ENCODE measurements at places on chromosomes 11 and 22.
A peak's percentile ranks its signal among the peaks of the same experiment; 100 is the strongest.

- DNase-seq, result no peak
These were observed 123.1 kb downstream of the BRD1 start for GRCh38 chr22:49704345-49705215.

DNA sequence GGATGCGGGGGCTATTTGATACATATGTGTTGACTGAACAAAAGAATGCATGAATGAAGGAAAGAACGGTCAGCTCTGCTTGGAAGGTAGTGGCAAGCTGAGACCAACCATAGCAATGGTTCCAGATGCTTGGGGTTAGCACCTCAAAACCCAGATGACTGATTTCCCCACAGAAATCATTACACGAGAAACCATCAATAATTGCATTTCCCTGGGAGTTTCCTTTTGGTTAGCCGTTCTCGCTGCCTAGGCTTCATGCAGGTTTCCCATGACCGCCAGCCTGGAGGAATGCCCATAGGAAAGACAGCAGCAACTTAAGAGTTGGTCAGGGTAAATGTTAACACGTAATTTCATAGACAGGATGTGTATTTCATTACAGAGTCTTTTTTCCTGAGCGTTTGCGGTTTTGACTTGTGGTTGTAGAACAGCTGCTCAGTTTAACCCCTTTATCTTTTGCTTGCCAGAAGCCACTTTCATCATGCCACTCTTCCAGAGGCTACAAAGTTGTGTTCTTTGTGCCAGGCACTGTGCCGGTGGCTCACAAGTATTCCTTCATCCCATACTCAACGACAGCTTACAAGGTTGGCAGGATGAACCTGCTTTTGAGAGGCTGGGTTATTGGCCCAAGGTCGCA, 2.8 kb downstream of the IL17RA start:
- DNase-seq, result no peak

DNA sequence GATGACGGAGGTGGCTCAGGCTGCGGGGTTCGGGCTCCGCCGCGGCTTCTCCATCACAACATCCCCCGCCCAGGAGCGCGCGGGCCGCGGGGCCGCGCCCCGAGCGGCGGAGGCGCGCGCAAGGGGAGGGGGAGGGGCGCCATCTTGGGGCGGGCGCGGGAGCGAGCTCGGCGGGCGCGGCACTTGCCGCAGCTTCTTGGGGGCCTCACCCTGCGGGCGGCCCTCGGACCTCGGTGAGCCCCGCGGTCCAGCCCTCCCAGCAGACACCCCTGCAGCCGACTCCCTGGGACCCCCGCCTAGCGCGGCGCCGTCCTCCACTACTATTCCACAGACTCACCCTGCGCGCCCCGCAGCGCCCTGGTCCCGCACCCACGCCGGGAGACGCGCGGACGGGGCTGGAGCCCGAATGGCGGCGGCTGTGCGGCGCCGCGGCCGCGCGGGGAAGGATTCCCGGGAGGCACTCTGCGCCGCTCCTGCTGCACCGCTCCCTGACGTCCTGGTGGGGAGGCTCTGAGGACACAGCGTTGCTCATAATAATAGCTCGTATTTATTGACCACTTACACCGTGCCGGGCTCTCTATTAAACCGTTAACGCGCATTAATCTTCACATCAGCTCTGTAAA, at the start of gene APBB1:
Gene APBB1, minus strand, starts transcription at position 86 of the 623 bp plus-strand sequence. CDS start 7,747 bp downstream, outside the sequence.
- DNase-seq, result peak; percentile 66

DNA sequence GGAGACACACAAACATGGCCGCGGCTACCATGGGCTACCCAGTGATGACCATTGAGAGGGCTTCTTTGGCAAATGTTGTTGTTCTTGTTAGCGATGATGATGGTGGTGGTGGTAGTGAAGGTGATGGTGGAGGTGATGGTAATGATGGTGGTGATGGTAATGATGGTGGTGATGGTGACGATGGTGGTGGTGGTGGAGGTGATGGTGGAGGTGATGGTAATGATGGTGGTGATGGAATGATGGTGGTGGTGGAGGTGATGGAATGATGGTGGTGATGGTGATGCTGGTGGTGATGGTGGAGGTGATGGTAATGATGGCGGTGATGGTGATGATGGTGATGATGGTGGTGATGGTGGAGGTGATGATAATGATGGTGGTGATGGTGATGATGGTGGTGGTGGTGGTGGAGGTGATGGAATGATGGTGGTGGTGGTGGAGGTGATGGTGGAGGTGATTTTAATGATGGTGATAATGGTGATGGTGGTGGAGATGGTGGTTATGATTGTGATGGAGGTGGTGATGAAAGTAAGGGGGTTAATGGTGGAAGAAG, 16.3 kb upstream of the WNT7B start:
- no peak for DNase-seq

GRCh38 chr11:63805844-63806415, 7.3 kb upstream of the SPINDOC start:
- DNase-seq, result no peak
